ENCODE measurements at places on chromosomes 1 and 21. TPM values are rescaled to one million over a fixed set of nuclear protein-coding genes. Genes with fewer than 3 reads are reported as not detected.

The RIMKLA gene
- 1.4 TPM for total RNA-seq

The AQP10 gene
- not detected for total RNA-seq

The NOTCH2 gene
- 47.1 TPM for total RNA-seq

DNA sequence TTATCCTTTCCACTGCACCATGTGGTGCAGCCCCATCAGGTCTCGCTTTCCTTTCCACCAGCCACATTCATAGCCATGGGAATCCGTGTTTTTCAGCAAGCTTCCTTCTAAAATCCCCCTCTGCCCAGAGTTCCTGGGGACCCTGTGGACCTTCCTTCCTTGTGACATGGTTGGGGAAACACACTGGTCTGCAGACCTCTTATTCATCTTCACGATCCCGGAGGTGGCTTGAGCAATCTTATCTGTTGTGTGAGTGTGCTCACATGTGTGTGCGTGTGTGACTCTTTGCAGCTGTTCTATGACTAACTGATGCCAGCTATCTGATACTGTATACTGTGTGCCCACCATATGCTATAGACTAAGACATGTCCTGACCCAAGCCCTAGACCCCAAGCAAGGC is 15.6 kb upstream of the IL10 start:
- H3K4me1 ChIP-seq: peaks cover 61% of the 10 kb centered on the region
- no peak overlapping the region for H3K4me3 ChIP-seq
- no peak for DNase-seq
- no peaks in the 10 kb centered on the region for H3K27me3 ChIP-seq
- H3K27ac ChIP-seq: no peak overlapping the region
- H3K36me3 ChIP-seq: no peaks in the 10 kb centered on the region

DNA sequence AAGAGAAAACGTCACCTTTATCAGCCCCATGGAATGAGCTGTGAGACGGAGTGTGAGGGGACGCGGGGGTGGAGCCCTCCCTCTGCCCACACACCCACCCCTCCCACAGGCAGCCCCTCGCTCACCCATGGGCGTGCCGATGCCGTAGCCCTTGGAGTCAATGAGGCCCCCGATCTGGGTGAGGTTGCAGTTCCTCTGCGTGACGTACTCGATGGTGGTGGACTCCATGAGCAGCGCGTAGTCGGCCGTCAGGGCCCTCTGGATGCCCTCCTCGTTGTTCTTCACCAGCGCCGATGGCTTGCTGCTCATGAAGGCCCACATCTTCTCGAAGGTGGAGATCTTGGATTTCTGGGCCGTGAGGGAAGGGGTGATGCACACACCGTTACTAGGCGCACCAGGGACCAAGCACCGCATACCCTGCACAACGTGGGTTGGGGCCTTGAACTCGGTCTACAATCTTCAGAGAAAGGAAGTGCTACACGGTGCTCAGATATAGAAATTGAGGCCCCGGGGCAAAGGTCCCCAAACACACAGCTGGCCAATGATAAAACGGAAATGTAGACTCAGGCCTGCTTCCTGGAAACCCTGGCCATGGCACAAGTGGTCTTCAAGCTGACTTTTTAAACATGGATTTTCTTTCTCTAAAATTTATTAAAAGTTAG is 228.2 kb downstream of the GRIK3 start:
- no peak overlapping the region for H3K4me3 ChIP-seq
- H3K36me3 ChIP-seq: no peaks in the 10 kb centered on the region
- DNase-seq: no peak
- no peaks in the 10 kb centered on the region for H3K4me1 ChIP-seq
